ENCODE measurements at places on chromosomes 11 and 22.

DNA sequence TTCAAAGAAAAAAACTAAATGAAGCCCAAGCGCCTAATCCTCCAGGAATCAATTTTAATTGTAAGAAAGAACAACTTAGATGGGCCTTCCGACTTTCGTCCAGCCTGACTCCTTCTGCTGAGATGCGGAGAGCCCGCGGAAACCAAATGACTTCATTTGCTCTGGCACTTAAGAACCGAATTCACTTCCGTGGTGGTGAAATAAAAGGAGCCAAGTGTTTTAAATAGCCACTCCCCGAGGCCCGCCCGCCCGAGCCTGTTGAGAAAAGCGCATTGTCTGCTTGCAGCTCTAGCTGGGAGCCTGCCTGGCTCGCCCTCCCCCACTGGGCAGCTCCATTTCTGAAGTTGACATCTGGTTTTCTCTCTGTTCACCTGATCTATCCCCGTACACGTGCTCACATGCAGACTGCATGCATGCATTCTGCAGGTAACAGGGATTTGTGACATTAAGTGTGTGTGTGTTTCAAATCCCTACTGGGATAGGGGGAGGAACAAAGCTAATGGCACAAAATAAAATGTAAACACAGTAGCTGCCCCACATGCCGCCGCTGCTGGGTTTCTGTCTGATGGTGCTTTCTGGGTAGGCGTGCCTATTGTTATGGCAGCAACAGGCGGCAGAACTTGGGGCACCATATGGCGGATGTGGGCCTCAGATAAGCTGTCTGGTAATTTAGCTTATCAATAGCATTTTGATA is 6.2 kb downstream of the TEAD1 start:
- DNase-seq, result peak; percentile 92

- DNase-seq, result no peak
Measured at GRCh38 chr11:94090401-94090800, 38.2 kb upstream of the PANX1 start.

- no peak for DNase-seq
Measured at GRCh38 chr11:11070976-11071375, 213.1 kb upstream of the ZBED5 start.

DNA sequence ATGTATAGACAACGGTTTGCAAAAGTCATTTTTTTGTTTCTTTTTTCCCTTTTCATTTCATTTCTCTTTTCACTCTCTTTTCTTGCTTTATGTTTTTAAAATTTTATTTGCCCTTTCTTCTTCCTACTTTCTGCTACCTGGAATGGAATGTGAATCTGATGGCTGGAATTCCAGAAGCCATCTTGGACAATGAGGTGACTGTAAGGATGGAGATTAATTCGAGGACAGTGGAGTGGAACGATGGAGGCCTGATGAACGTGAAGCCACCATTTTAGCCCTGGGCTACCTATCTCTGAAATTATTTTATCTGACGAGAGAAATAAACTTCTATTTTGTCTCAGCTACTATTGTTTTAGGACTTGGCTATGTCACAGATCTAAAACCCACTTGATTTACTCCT is 2.8 kb upstream of the POLA2 start:
- DNase-seq, result no peak

GRCh38 chr22:19844377-19845053 is 10.2 kb downstream of the GNB1L start:
- DNase-seq, result peak; percentile 81

GRCh38 chr11:62556875-62557631 is 10.4 kb upstream of the AHNAK start:
- DNase-seq, result peak; percentile 46

DNA sequence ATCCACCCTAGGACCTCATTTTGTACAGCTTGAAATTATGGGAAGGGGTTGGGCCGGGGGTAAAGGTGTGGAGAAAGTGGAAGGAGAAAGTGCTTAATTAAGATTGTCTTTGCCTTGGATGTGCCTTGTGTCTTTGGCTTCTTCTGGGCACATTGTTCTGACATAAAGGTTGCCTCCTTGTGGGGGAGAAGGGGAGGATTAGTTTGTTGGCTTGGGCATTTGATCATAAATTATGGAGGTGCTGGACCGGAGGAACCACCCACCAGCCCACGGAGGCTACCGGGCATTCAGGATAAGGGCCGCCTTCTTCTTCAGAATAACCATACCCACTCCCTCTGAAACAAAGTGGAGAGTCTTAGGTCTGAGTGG is 1.3 kb downstream of the PAFAH1B2 start:
- DNase-seq, result peak; percentile 64

- no peak for DNase-seq
Measured at GRCh38 chr11:116777056-116777455, 4.3 kb upstream of the BUD13 start.

DNA sequence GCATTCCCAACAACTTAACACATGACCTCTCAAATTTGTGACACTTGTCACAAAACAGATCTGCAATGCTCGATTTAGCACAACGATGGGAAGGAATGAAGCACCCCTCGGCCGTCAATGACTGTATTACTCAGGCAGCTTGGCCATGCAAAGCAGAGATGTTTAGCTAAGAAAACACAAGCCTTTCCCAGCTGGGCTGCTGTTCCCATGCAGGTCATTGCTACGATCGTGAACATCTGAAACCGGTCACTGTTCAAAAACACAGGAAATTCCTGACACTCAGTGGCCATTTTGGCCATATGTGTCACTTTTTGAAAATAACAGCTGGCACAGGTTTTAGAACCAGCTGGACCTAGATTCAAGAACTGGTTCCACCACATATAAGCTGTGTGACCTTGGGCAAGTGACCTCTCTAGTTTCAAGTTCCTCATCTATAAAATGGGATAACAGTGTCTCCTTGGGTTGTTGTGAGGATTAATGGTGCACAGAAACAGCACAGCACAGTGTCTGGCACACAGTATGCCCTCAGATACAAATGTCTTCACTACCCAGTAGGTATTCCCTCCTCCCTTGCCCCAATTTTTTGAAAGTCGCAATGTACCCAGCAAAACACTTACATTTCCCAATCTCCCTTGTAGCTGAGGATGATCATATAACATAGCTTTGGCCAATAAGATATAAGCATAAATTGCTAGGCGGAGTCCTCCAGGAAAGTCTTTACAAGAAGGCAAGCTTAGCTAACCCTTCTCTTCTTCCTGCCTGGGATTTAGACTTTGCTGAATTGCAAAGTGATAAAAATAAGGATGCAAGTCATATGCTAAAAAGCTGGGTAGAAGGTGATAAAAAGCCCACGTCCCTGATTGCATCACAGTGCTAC is 93.1 kb downstream of the C11orf58 start:
- no peak for DNase-seq

DNA sequence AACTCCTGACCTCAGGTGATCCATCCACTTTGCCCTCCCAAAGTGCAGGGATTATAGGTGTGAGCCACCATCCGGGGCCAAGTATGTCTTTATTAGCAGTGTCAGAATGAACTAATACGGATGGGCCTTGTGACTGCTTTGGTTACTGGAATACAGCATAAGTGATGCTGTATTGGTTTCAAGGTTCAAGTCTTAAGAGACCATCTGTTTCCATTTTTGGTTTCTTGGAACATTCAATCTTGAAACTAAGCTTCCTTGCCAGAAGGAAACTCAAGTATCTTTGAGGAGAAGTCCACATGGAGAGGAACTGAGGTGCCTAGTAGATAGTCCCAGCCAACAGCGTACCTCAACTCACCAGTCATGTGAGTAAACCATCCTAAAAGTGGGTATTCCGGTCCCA is 58.8 kb downstream of the APOL3 start:
- no peak for DNase-seq

- no peak for DNase-seq
Measured at GRCh38 chr11:86040919-86041850, 27.7 kb downstream of the PICALM start.

GRCh38 chr22:50525858-50526107 is 385 bp upstream of the SCO2 start:
- DNase-seq, result no peak

DNA sequence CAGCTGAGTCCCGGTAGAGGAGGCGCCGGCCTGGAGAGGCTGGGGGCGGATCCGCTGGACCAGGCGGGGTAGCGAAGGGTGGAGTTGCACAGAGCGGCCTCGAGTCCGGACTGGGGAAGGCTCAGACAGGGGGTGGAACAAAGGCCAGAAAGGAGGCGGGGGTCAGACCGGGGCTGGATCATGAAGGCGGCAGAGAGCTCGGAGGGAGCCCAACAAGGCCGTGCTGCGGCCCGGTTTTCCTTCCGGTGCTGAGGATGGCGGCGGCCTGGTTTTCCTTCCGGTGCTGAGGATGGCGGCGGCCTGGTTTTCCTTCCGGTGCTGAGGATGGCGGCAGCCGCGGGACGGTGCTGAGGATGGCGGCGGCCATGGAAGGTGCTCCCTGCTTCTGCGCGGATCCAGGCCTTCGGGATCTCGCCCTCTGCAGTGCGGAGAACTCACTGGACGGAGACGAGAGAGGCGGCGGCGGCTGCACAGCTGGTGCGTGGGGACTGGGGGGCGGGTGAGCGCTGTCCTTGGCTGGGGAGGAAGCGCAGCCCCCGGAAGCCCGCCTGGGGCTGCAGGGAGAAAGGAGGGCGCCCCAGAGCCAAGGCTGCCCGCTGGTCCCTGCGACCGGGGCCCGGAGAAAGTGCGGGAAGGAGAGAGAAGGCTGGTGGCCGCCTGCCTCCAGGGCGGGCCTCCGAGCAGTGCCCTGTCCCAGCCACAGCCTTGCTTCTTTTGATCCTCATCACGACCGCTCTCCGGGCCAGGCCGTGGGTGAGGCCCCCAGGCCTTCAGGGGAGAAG is 350.4 kb upstream of the B3GAT1 start:
- DNase-seq, result no peak

DNA sequence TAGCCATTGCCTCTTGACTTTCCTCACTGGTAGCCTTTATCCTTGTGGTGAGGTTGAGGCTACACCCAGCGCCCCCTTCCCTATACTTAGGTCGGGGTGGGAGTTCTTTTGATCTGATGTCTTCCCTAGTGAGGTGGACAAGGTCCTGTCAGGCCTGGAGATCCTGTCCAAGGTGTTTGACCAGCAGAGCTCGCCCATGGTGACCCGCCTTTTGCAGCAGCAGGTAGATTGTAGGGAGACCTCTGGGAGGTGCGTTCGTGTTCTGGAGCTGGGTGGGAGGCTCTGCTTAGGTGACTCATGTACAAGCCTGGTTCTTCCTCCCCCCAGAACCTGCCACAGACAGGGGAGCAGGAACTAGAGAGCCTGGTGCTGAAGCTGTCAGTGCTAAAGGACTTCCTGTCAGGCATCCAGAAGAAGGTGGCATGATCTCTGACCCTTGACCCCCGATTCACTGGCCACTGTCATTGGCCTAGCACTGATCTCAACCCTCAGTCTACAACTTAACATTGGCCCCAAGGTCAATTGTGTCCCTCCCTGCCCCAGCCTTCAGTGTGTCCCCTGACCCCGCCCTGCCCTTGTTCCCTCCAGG is 4.9 kb downstream of the INPPL1 start:
- no peak for DNase-seq

GRCh38 chr11:65468874-65469333 is 29.9 kb upstream of the MALAT1 start:
- peak; percentile 58 for DNase-seq

- no peak for DNase-seq
Measured at GRCh38 chr22:46858181-46858771, 95.8 kb downstream of the TBC1D22A start.
